ENCODE measurements at places on chromosomes 1 and 21.
A peak's percentile ranks its signal among the peaks of the same experiment; 100 is the strongest.

- DNase-seq = no peak
Observed at GRCh38 chr1:14495996-14496395, 102.5 kb upstream of the KAZN start.

DNA sequence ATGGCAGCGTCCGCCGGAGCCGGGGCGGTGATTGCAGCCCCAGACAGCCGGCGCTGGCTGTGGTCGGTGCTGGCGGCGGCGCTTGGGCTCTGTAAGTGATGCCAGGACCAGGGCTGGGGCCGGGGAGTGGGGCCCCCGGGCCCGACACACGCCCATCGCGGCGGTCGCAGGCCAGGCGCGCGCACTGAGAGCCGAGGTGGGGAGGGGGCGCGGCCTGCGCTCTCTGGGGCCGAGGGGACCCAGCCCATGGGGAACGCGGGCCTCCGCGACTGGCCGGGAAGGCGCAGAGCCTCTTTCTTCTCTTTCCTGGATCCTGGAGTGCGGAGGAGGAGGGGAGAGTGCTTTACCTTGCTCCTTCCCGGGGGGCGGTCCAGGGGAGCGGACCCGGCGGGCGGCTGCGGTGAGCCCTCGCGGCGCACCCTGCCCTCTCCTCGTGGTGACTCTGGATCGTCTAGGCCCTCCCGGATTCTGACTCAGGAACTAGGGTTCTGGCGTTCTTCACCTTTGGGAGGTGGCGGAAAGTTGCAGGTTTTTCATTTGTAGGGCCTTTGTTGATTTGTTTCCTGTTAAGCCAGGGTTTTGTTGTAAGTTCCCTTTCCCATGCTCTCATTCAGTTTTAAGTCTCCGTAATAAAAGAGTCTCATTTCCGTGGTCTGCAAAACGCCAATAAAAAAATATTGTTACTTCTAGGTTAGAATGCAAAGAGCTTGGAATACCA is 529 bp downstream of the MPZL1 start:
- DNase-seq = peak; percentile 69

DNA sequence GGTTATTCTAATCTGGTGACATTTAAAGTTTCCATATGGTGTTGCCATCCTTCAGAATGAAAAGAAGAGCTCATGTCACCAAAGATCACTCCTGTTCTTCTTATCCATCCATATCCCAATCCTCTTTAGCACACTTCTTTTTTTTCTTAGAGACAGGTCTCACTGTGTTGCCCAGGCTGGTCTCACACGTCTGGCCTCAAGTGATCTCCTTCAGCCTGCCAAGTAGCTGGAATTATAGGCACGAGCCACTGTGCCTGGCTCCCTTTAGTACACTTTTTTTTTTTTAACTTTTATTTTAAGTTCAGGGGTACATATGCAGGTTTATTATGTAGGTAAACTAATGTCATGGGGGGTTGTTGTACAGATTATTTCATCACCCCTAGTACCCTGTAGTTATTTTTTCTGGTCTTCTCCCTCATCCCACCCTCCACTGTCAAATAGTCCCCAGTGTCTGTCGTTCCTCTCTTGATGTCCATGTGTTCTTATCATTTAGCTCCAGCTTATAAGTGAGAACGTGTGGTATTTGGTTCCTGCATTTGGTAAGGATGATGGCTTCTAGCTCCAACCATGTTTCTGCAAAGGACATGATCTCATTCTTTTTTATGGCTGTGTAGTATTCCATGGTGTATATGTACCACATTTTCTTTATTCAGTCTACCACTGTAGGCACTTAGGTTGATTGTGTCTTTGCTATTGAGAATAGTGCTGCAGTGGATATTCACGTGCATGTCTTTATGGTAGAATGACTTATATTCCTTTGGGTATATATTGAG is 40.6 kb downstream of the CTTNBP2NL start:
- DNase-seq = no peak

- DNase-seq = peak; percentile 45
Observed at GRCh38 chr1:50967416-50968157, 2.5 kb upstream of the CDKN2C start.

- DNase-seq = no peak
Observed at GRCh38 chr21:44566403-44566802, 7.1 kb upstream of the KRTAP10-4 start.

DNA sequence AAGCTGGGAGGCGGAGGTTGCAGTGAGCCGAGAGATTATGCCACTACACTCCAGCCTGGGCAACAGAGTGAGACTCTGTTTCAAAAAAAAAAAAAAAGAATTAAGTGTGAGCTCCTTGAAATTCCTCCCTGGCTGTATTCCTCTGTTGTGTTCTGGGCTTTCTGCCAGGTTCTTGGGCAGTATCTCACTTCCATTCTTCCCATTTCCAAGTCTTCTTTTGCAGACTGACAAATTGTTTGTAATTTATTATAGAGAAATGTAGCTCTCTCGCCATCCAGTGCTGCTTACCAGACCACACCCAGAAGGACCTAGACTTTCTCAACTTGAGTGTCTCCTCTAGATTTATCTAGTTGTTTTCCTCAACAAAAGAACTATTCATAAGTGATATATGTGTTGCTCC is 105.0 kb upstream of the ADGRL2 start:
- peak; percentile 14 for DNase-seq

- no peak for DNase-seq
Observed at GRCh38 chr1:34190692-34191091, 14.0 kb downstream of the C1orf94 start.

GRCh38 chr1:7842517-7842916 is 10.3 kb downstream of the UTS2 start:
- DNase-seq = no peak

GRCh38 chr1:166974647-166975345 is 544 bp downstream of the ILDR2 start:
- peak; percentile 21 for DNase-seq

DNA sequence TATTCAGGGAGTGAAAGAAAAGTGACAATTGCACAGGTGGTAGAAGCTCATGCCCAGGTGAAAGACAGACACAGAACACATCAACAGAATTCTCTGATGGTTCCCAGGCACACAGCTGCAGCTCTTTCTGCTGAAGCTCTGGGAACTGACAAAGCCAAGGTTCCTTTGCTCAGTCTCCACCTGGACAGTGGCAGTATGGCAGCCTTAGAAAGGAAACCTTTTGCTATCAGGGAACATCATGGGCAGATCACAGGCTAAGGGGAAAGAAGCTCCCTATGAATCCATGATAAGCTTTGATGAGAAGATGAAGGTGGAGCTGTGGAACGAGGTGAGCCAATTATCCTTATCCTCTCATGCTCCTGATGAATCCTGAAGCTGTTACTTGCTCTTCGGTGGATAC is 1.2 kb downstream of the SPRR2B start:
- DNase-seq = no peak

- no peak for DNase-seq
Observed at GRCh38 chr1:36573445-36573844, 90.7 kb upstream of the CSF3R start.

DNA sequence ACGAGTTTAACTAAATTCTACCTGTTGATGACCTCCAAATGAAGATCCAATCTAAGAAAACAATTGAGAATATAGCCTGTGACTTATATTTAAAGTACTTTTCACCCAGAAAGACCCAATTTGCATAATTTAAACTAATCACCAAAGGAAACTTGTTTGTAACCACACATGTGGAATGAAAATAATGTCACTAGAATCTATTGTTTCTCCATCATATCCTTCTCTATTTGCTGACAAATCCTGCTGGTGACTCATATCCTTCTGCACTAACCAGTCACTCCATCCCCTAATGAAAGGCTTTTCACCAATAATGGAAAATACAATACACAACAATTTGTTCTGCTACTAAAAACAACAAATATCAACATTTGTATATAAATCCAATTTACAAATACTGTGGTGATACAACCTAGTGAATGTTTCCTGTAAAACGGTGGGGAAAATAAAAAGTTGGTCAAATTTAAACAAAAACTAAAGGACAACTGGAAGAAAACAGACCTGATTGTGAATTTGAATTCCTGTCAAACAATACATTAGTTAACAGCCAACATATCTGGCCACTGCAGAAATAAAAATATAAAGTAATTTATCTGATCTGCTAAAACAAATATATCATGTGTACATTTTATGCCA is 6.5 kb downstream of the PTP4A2 start:
- peak; percentile 45 for DNase-seq

DNA sequence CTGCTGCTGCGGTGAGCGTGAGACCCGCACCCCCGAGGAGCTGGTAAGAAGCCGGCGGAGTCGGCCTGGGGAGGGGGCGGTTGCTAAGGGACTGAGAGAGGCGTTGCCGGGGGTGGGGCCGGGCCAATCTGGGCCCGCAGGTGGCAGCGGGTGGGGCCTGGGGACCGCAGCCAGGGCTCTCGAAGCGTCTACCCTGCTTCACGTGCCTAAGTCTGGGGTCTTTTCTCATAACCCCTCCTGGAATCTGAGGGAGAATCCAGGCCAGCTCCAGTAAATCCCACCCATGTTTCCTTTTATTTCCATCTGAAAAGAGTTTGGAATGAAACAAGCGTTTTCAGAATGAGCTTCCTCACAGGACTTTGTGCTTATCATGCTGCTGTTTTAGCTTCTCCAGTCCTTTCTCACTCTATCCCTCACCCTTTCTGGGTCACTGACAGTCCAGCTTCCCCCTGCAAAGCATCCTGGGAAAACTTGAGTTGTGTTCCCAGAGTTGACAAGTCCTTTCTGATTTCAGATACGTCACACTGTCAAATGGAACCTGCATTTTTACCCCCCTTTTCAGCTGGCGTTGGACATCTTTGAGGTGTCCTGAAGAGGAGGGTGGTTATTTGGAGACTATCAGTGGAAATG is 431 bp downstream of the CLCN6 start:
- DNase-seq = no peak

GRCh38 chr21:46318464-46318845 is 5.2 kb downstream of the C21orf58 start:
- no peak for DNase-seq

DNA sequence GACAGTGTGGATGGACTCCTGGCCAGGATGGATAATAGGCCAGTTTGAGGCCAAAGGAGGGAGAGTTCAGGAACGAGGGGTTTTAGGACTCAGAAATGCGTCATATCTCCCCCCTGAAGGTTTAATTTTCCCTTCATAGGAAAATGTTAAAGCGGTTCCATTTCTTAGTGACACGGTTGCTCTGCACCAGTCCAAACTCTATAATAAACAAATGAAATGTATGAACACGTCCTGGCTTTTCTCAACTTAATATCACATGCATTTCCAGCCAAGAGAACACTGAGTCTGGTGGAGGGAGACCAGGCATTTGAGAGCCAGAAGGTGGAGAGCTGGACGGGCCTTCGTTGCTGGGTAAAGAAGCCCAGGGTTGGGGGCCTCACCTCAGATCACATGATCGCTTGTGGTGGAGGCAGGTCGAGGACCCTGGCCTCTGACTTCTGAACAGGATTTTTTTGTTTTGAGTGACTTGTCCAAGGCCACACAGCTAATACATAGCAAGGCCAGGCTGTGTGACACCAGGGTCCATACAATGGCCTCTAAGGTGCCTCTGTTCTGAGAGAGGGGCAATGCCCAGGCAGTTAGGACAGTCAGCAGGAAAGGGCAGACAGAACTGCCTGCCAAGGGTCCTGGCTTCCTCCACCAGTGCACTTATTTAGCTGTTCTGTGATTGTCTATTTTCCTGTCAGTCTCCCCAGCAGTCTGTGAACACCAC is 11.4 kb downstream of the SLC1A7 start:
- DNase-seq = no peak

- no peak for DNase-seq
Observed at GRCh38 chr1:156439777-156440183, 60.8 kb downstream of the MEF2D start.

DNA sequence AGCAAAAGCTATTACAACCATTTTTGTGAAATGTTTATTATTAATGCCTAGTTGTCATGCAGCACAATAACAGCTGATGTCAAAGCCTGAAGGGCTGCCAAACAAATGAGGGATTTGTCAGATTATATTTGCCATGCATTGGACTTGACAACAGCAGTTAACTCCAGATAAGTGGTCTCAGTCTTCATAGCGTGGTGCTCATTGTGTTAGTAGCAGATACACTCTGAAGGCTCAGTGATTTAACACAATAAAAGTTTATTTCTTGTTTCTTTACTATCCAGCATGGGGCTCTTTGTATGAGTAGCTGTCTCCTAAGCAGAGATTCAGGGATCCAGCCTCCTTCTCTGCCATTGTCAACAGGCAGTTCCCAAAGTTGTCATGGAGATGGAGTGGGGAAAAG is 76.0 kb upstream of the PTGFRN start:
- DNase-seq = no peak

DNA sequence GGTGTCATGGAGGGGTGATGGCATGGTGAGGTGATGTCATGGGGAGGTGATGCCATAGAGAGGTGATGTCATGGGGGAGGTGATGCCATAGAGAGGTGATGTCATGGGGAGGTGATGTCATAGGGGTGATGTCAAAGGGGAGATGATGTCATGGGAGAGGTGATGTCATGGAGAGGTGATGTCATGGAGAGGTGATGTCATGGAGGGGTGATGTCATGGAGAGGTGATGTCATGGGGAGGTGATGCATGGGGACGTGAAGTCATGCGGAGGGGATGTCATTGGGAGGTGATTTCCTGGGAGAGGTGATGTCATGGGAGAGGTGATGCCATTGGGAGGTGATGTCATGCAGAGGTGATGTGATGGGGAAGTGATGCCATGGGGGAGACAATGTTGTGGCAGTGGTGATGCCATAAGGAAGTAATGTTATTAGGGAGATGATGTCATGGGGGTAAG is 92.1 kb upstream of the C1orf174 start:
- peak; percentile 2 for DNase-seq

DNA sequence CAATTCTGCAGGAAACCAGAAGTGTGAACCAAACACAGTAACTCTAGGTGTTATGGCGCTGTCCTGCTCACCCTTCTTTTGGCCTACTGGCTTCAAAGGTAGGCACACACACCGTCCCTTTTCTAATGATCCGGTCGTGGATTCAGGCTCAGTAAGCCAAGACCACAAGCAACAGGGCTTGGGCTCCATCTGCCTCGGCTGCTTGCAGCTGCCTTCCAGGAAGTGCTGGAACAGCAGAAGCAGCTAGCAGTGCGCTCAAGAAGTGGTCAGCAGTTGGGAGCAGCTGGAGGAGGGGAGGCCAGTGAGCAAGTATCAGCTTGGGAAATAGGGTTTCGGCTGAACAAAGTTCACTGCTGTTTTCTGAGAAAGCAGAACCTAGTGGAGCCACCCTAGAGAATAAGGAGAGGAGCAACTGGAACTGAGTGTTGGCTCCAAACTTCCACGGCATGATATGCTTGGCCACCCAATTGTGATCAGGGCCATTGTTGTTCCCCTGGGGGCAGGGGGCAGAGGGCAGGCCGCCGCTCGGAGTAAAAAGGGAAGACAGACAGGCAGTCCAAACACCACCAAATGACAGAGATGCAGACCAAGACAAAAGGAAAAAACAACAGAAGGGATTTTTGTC is 173.4 kb downstream of the TOMM20 start:
- no peak for DNase-seq
